ENCODE measurements at places on chromosomes 6 and 20. TPM values are rescaled to one million over a fixed set of nuclear protein-coding genes. Genes with fewer than 3 reads are reported as not detected.

GRCh38 chr20:18289306-18289705, 979 bp downstream of the ZNF133 start:
- peak overlapping the region; percentile 1 for H3K27ac ChIP-seq
- peaks cover 62% of the 10 kb centered on the region for H3K4me1 ChIP-seq
- H3K4me3 ChIP-seq = peak overlapping the region; percentile 99
- peaks cover 17% of the 10 kb centered on the region for H3K36me3 ChIP-seq
- H3K27me3 ChIP-seq = peaks cover 7% of the 10 kb centered on the region

- no peak overlapping the region for H3K27ac ChIP-seq
- no peak for DNase-seq
- H3K4me1 ChIP-seq = no peaks in the 10 kb centered on the region
- H3K4me3 ChIP-seq = no peak overlapping the region
- peaks cover 8% of the 10 kb centered on the region for H3K27me3 ChIP-seq
These were observed 58.0 kb upstream of the PREP start for GRCh38 chr6:105460860-105461259.

Gene ARFGEF3
- not detected for polyA plus RNA-seq

DNA sequence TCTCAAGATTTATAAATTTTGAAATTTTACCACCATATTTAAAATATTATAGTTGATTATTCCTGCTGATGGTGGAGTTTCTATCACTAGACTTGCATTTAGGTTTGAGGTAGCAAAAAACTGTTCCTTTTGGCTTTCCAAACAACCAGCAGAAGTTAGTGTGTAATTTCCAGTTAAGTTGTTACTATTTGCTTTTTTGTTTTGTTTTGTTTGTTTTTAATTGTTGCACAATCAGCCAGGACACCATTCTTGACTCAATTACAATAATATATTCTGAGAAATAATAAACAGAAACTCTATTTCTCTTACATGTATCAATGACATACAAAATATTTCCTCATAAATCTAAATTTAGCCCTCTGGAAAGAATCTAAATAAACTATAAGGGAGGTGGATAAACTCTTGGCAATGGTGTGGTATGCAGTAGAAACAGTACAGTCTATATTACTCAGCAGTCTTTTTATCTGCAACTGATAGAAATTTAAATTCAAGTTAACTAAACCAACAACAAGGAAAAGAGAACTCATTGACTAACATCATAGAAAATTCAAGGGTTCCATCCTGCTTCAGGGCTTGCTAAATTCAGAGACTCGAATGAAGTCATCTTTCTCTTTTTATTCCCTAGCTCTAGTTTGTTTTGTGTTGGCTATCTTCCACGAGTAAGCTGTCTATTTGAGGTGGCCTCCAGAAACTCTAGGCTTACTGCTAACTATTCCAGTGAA, 19.4 kb upstream of the COL19A1 start:
- peaks cover 24% of the 10 kb centered on the region for H3K27me3 ChIP-seq
- no peak overlapping the region for H3K27ac ChIP-seq
- no peak for DNase-seq
- no peaks in the 10 kb centered on the region for H3K4me1 ChIP-seq
- no peak overlapping the region for H3K4me3 ChIP-seq

Gene CLDN20
- not detected for polyA plus RNA-seq

Gene TSPO2
- not detected for polyA plus RNA-seq

Gene CBFA2T2
- 11.9 TPM for polyA plus RNA-seq

Gene GTSF1L
- polyA plus RNA-seq = 0.97 TPM

GRCh38 chr20:50369225-50370035, 140.8 kb upstream of the PTPN1 start:
- no peak overlapping the region for H3K4me3 ChIP-seq
- H3K36me3 ChIP-seq = no peaks in the 10 kb centered on the region

Gene RAET1E
- not detected for polyA plus RNA-seq

- peaks cover under 1% of the 10 kb centered on the region for H3K27me3 ChIP-seq
- H3K4me3 ChIP-seq = no peak overlapping the region
- DNase-seq = no peak
- H3K4me1 ChIP-seq = peaks cover 15% of the 10 kb centered on the region
- no peak overlapping the region for H3K27ac ChIP-seq
- no peaks in the 10 kb centered on the region for H3K36me3 ChIP-seq
These were observed 24.6 kb upstream of the PPP1R14C start for GRCh38 chr6:150118203-150118602.
